ENCODE measurements at places on chromosomes 12 and 14.

DNA sequence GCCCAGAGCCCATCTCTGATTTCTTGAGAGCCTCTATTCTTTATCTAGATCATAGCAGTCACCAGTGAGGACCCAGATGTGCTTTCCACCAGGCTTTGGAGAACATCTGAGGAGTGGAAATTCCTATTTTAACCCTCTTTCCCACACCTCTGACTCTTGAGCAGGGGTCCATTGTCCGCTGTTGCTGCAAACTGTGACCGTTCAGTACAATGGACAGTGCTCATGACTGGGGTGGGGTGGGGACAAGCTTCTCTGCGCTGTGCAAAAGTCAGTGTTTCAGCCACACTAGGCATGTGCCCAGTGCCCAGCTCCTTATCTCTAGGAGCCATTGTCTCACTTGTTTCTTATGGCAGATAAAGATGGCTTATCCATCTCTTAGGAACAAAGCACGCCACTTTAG lies 16.9 kb upstream of the KRT7 start:
- DNase-seq = no peak

DNA sequence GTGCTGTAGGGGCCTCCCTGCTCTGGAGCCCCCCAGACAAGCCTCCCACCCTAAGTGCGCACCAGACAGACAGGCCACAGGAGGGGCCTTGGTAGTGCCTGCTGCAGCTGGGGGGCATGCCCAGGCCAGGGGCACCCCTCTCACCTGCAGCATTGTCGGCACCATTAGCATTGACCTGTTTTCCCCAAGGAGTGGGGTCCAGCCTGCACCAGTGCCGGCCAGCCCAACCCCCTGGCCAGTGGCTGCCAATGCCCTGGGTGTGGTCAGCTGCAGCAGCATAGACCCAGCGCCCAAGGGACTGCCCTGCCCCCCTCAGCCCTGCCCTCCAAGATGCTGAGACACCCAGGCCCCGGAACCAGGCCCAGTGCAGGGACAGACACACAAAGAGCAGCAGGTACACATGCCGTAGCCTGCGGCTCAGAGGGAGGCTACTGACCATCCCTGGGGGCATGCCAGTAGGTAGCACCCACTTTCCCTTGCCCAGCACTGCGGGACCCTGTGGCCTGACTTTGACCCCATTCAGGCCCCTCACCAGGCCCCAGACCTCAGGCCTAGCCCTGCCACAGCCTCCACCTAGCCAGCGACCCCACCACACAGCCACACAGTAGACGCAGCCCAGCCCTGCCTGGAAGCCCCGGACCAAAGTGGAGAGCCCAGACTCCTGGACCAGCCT lies 1.0 kb downstream of the AHNAK2 start:
- no peak for DNase-seq

DNA sequence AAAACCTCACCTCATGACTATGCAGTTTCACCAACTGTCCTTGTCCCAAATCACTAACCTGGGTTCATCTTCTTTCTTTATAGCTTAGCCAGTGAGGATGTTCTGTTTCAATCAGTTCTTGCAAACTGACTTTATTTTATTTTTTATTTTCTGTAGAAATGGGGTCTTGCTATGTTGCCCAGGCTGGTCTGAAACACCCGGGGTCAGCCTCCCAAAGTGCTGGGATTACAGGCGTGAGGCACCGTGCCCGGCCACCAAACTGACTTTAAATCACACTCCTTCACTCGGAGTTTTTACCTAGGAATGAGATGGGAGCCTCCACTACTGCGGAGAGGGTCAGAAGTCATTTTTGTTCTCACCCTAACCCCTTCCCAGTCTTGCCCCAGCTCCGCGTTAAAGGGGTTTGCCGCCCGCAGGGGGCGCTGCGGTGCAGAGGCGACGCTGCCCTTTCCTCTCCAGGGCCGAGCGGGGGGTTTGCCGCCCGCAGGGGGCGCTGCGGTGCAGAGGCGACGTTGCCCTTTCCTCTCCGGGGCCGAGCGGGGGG lies 7.0 kb upstream of the B4GALNT3 start:
- no peak for DNase-seq

DNA sequence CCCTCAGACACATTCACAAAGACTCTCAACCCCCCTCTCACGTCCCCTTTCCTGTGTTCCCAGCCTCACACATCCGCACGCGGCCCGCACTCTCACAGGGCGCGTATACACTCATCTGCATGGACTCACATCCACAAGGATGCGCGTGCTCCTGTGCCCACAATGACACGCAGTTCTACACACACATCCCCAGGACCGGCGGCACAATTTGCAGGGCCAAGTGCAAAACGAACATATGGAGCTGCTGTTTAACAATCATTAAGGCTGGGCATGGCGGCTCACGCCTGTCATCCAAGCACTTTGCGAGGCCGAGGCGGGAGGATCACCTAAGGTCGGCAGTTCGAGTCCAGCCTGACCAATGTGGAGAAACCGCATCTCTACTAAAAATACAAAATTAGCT lies 36.4 kb upstream of the EML1 start:
- DNase-seq = no peak

DNA sequence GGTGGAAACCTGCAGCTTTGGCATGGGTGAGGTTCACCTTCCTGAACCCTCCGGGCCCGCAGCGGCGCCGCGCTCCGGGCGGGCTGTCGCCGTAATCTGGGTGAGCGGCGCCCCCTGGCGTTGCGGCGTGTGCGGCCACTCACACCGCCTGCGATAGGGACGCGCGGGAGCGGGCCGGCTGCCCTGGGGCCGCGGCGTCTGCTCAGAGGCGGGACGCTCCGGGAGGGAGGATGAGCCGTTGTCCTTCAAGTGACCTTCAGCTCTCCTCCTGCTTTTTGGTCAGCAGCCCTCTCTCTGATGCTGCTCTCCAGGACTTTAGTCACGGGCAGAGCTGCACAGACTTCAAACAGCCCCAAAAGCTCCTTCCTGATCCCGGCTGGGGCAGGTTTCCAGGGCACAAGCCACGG lies 211.7 kb upstream of the FKBP4 start:
- peak; percentile 15 for DNase-seq

GRCh38 chr14:96803958-96804357 lies 6.8 kb downstream of the VRK1 start:
- no peak for DNase-seq

GRCh38 chr12:106181401-106182114 lies 42.8 kb upstream of the NUAK1 start:
- no peak for DNase-seq

DNA sequence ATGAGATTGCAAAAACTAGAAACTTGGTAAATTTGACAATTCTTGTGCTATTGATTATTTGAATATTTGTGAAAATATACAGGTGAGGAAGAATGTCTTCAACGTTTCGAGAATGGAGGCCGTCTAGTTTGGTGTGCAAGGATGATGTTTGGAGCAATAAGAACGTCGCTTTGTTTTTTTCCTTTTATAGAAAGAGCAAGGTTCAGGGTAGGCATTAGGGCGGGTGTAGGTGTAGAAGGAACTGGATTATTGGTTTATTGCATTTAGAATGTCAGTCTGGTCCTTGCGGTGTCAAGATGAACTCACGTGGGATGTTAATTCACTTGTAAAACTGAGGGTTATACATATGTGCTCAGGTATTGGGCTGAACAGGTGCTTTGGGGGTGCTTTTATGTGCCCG lies 1.1 kb downstream of the RPS26 start:
- DNase-seq = no peak

DNA sequence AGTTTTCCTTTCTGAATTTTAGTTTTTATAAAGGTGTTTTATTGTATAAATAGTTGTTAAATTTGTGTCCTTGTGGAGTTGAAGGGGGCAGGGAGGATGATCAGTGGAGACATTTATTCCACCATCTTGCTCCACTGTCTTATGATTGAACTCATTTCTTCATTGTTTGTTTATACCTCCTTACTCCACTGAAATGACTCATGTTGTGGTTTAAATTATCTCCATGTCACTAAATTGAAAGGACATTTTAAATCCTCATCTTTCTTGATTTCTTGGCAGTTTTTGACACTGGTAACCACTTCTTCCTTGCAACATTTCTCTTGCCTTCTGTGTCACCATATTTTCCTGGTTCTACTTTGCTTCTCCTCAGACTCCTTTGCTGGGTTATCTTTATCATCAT lies 23.6 kb upstream of the FERMT2 start:
- no peak for DNase-seq

DNA sequence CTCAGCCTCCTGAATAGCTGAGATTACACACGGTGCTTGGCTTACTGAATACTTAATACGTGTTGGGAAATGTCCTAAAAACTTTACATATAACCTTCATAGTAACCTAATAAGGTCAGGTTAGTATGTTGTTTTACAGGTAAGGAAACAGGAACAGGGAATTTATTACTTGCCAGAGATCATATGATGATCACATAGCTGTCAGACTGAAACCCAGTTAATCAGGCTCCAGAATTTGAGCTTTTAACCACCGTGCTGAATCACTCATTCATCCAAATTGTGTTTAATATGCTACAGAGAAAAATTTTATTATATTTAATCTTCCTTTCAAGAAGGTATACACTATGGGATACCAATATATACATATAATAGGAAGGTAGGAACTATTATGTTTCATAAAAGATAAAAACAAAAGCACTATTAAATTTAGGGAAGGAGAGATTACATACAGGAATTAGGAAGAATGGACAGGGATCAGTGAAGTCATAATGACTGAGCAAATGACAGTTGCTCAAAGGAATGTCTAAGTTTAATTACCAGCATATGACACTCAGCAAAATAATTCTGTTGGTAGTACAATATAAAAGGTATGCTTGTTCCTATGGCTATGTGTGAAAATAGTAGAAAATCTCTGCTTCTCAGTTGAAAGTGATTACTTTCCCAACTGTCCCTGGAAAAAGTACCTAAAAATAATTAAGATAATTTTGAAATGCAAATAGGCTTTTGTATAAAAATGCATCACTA lies 59.3 kb downstream of the HEATR5A start:
- DNase-seq = no peak

- DNase-seq = no peak
These were observed 55.2 kb upstream of the RIN3 start for GRCh38 chr14:92458136-92459029.

DNA sequence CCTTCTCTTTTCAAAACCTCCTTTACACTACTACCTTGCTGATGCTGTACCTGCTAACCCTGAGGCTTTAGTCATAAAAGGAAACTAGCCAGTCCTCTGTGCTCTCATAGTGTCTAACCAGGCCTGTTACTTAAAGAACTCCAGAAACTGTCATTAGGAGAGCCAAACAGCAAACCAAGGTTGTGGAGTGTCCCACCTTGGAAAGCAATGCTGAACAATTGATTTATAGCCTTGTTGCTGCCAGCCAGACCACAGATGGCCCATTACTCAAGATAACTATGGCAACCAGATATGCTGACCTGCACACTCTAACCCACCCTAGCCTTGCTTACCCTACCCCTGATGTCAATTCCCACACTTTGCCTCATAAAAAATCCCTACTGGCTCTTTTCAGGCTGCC lies 26.5 kb upstream of the BCAT1 start:
- no peak for DNase-seq

GRCh38 chr14:30928462-30928861 lies 54.1 kb downstream of the COCH start:
- no peak for DNase-seq

- no peak for DNase-seq
These were observed 107.7 kb downstream of the UNC79 start for GRCh38 chr14:93538413-93538812.

DNA sequence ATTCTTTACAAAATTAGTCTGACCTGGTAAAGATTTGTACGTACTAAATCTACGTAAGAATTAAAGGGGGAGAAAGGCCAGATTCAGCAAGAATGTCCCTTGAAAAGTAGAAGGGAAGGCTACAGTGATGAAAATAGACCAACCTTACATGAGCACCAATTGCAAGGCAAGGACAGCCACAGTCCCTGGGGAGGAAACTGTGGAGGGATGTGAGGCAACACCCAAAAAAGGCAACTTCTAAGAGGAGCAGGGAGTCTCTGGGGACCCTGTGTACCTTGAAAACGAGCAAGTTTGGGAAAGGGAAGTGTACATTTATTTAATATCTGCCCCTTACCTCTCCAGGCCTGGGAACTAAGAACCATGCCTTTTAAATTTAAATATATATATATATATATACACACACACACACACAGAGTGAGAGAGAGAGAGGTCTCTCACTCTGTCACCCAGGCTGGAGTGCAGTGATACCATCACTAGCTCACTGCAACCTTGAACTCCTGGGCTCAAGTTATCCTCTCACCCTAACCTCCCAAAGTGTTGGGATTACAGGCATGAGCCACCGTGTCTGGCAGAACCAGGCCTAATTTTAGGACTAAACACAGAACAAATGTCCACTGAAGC lies 56.4 kb downstream of the TMCC3 start:
- no peak for DNase-seq

GRCh38 chr12:45708901-45709300 lies 20.6 kb upstream of the ARID2 start:
- no peak for DNase-seq

- no peak for DNase-seq
These were observed 105.0 kb downstream of the SLC35F4 start for GRCh38 chr14:57760896-57761295.

DNA sequence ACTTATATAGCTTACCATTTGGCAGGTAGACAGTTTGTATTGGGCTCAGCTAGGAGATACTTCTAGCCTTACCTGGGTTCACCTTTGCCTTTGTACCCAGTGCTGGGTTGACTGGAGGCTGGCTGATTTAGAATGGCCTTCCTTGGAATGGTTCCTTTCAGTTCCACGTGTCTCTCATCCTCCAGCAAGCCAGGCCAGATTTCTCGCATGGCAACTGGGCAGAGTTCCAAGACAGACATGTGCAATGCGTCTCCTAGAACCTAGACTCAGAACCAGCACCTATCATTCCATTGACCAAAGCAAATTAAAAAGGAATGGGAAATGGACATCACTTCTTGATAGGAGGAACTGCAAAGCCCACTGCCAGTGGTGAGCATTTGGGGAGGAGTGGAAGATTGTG lies 79.1 kb upstream of the BDKRB2 start:
- no peak for DNase-seq

DNA sequence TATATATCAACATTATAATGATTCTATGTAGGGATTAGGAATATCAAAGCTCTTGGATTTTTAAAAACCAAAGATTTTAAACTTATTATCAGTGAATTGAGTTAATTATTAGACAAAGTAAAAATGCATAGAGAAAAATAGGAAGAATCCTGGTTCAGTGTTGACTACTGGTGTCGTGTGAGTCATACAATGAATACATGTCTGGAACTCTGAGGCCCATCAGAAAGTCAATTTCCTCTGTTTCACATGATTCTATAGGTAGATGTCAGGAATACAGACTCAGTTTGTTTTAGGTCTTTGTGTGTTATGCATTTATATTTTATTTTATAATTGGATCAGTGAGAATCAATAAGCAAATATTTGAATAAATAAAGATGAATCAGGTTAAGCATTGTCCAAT lies 84.5 kb upstream of the RTL1 start:
- DNase-seq = no peak

GRCh38 chr12:128914908-128915563 lies 61.8 kb downstream of the GLT1D1 start:
- no peak for DNase-seq

DNA sequence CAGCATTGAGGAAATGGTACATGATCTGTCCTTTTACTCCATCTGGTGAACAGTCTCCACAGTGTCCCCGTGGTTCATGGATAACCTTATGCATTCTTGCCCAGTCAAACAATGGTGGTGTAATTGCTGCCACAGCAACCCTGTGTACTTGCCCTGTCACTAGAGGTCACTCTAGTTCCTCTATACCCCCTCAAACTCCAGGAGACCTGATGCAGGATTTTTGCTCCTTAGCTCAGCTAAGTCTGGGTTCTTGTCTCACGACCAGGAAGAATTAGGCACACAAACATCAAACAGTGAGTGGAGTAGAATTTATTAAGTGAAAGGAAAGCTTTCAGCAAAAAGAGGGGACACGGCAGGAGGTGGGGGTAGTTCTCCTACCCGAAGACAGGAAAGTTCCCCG lies 24.7 kb upstream of the EEA1 start:
- DNase-seq = no peak

GRCh38 chr12:128971802-128972201 lies 118.5 kb downstream of the GLT1D1 start:
- no peak for DNase-seq

Data from NCI-H748 treated with DMSO at 0.1 percent for 48 hours (cell line).